Suppressor macrophage treated with lipopolysaccharide for 4 hours (primary cell): ENCODE measurements at places on chromosomes 12 and 14.

GRCh38 chr12:132560614-132561426 is 49.6 kb downstream of the LRCOL1 start:
- peak; percentile 74 for DNase-seq

DNA sequence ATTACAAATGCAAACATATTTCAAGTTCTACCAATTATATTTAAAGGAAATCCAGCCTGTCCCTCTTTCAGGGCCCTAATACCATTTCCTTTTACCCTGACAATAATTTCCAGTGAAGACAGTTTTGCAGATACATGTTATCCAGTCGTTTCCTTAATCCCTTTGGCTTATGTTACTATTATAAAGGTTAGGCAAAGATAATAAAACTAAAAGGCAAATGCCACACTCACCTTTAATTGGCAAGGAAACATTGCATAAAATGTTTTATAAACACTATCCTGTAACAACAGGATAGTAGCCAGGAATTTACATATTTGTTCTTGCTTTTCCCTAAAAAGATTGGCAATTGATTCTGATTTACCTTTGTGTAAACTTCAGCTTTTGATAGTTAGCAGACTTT is 168.7 kb downstream of the AEBP2 start:
- DNase-seq, result no peak

DNA sequence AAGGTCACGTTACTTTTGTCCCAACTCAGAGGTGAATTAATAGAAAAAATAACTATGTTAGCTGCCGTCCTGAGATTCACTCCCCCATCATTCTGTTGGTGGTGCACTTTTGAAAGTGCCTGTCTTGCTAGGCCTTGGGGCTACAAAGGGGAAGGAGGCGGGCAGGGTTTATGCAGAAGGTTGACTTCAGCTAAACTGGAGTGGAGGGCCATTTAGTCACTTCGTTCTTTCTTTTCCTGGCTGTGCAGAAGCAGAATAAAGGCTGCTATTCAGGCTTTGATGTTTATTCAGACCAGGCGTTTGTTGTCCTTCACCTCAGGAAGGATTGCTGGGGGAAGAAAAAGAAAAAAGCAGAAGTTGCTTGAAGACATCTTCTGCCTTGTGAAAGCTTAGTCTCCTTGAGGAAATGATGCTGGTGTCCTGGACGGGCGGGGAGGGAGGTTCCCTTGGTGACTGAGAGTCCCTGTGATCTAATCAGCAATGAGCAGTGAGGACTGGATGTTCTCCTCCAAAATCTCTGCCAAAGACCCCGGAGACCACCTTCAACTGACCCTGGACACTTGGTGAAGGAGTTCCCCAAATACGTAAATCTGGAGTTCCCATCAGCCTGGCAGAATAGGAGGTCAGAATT is 4.0 kb downstream of the GLT1D1 start:
- DNase-seq, result peak; percentile 80

- DNase-seq, result peak; percentile 56
Observed at GRCh38 chr12:92921877-92922276, 7.2 kb downstream of the EEA1 start.

GRCh38 chr14:75494896-75495295 is 27.4 kb upstream of the BATF start:
- DNase-seq, result peak; percentile 63

DNA sequence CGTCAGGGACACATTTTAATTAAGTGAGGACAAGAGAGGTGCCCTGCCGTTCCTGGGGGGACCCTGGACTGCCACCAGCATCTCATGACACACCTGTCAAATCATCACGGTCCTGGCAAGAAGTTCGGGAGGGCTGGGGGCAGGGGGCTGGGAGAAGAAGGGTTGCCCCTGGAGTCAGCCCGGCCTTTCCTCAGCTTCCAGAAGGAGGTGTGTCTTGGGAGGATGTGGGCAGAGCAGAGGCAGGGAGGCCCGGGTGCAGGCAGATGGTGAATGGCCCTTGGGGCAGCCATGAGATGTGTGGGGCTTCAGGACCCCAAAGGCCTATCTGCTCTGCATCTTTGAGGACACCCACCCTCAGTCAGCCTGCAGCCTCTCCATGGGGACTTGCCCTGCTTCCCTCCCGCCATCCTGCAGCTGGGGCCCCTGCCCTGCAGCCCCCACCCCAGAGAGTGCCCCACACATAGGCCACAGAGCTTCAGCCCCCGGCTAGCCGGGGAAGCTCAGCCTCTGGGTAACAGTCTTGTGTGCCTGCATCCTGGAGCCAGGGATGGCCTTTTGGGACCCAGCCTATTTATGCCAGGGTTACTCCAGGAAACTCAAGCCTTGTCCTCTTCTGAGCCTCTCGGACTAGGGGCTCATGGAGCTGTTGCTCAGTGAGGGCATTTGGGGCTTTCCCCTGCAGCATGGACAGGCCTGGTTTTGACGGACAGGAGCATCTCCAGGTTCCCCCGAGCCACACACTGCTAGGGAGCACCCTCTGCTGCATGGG is 178.5 kb downstream of the KIF26A start:
- no peak for DNase-seq

DNA sequence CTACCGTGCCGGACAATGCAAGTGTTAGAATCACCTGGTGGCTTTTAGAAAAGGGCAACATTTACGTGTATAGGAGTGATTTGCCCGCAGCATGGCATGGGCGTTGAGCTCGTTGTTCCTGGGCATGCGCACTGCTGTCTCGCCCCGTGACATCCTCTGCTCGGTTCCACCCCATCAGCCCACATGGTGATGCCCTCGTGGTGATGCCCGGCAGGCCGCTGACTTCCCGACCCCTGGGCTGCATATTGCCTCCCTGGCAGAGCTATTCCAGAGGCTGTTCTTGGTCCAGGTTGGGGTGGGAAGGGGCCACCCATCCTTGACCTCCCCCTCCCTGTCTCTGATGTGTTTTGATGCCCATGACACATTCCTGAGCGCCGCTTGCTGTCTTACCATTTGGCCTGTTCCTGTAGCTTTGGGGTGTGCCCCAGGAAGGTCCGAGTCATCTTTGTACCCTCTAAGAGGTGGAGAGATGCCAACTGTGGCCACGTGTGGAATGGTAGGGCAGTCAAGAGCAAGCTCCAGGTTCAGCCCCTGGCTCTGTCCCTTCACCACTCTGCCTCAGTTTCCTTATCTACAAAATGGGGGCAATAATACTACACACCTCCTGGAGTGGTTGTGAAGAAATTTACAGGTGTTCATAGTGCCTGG is 4.8 kb downstream of the HIP1R start:
- DNase-seq, result no peak

GRCh38 chr14:89507521-89507920 is 90.5 kb upstream of the FOXN3 start:
- DNase-seq, result peak; percentile 70

GRCh38 chr12:68291396-68292036 is 38.1 kb upstream of the IL22 start:
- DNase-seq, result no peak

- DNase-seq, result no peak
Observed at GRCh38 chr12:117031843-117032592, 67.2 kb downstream of the TESC start.

GRCh38 chr14:21874946-21875345 is 201.3 kb upstream of the OR4E1 start:
- DNase-seq, result no peak

- DNase-seq, result no peak
Observed at GRCh38 chr12:2851931-2852330, 4.9 kb downstream of the TEX52 start.

DNA sequence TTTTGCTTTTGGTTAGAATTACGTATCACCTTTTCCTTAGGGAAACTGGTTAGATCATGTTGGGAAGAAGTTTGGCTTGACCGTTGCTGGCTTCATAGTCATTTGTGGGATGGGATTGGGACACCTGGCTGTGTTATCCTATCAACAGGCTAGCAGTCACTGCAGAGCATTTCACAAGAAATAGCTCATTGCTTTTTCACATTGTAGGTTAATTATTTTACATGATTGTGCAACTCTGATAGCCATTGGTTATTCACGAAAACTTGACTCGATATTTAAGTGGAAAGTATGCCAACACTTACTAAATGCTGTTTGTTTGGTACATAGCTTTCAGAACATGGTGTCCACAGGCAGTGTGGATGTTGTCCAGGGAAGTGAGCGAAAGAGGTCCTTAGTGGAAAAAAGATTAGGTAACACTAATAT is 89.4 kb downstream of the NKX2-1 start:
- no peak for DNase-seq

GRCh38 chr14:65580973-65581372 is 168.4 kb downstream of the FUT8 start:
- no peak for DNase-seq

DNA sequence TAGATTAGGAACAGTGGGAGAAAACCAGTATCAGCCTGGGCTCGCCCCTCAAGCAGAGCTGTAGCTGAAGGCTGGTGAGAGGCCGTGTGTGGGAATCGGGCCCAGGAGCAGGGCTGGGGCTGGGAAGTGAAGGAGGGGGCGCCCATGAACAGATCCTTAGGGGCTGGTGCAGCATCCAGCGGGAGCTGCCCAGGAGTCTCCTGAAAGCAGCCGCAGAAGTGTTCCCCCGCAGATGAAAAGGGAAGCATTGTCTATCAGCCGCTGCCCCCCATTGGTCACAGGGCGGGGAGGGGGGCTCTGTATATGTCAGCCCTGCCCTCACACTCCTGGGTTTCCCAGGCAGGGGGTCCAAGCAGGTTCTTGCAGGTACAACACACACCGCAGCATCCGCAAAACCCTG is 15.6 kb upstream of the RFLNA start:
- DNase-seq, result no peak

DNA sequence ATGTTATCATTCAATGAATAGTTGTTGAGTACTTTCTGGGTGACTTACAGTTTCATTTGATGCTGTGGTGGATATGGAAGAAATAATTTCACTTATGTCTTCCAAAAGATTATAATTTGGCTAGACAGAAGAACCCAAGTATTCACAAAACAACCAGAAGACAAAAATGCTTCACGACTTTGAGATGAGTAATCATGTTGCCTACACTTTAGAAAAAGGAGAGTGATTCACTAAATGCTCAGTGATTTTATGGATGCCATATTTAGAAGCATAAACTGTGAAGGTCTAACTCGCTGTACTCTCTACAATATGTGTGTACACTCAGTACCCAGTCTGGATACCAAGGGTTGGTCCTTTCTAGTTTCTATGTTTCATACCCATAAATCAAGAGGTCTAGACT is 101.3 kb upstream of the E2F7 start:
- no peak for DNase-seq

DNA sequence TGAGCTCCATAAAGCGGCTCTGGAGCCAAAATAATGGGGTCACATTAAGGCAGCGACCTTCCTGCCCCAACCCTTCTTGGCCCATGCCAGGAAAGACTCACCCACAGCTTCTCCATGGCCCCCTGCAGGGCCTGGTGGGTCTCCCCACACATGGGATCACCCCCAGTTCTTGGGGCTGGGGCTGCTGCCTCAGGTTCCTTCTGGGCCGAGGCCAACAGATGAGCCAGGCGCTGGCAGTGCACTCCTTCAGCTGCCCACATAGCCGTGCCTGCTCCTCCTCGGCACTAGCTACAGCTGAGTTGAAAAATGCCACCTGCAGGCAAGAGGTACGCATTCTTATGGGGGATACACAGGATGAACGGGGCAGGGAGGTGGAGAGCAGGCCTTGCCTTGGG is 14.8 kb upstream of the BLTP3B start:
- DNase-seq, result no peak

DNA sequence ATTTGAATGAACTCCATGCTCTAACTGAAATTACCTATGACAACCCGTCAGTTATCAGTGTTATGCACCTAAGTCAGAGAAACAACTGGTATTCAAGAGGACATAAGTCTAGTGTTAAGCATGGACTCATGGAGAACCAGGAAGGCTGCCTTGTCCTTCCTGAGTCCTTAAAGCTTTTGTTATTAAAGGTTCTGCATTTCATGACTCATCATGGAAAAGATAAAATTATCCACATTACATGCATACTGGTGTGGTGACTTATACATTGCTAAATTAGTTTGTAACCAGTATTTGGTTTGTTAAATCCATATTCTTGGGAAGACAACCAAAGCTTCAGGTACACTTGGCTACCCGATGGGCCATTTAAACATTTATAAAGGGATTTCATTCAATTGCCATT is 6.5 kb upstream of the OR4E1 start:
- DNase-seq, result no peak

DNA sequence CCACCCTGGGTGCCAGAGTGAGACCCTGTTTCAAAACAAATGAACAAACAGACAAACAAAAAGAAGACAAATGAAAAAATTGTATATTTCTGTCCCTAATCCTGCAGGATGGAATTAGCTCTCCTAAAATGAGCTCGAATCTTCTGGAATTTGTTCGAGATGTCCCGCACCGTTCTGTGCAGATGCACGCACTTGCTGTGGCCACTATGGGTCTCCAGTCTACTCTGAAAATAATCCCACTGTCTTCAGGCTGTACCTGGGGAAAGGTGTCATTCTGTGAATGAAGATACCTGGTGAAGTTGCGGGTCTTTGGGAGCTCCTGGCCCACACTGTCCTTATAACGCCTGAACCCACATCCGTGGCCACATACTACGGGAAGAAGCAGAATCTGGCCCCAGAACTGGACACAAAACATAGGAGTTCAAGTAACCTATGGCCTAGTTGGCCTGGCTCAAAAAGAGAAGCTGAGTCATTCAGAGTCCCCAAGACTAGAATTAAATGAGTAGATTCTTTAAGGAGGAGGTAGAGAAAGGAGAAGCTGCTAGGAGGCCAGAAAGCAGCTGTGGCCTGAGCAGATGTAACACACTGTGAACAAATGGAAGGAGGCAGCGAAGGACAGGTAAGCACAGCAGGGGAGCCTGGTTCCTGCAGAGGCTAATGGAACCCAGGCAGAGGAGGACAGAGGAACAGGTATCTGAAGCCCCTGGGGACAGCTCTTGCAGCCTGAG is 108.6 kb downstream of the FOXN3 start:
- DNase-seq, result peak; percentile 78

DNA sequence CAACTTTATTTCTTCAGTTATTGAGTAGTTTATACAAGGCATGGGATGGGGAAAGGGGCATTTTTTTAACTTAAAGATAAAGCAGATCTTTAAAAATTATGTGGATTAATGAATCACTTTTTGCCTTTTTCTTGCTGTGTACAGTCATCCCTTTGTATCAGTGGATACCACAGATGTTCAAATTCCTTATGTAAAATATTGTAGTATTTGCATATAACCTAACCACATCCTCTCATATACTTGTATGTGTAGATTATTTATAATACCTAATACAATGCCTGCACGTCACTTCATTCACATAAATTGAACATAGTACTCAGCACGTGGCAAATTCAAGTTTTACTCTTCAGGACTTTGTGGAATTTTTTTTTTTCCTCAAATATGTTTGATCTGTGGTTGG is 66.5 kb upstream of the MON2 start:
- DNase-seq, result no peak

DNA sequence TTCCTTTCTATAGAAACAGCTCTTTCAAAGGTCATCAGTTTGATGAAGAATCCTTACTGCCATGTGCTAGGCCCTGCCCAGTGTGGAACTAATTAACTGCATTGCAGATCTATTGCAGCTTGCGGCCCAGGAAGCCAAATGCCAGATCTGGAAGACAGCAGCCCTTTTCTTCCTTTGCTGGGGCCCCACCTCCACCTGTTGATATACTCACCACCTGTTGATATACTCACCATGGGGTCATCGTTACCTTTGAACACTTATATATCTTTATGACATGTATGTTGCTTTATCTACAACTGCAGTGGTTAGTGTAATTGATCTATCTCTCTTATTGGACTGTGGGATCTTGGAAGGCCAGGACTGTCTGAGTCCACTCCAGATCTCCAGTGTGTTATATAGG is 292.5 kb downstream of the ATP23 start:
- DNase-seq, result no peak

GRCh38 chr14:102222751-102223150 is 82.2 kb downstream of the MOK start:
- no peak for DNase-seq
